Nucleus accumbens (tissue), 56 donors: ENCODE measurements at places on chromosomes 3 and 15.
A peak's percentile ranks its signal among the peaks of the same experiment; 100 is the strongest.

GRCh38 chr3:8853081-8853480 lies 83.7 kb upstream of the OXTR start:
- no peak for DNase-seq

- DNase-seq, result no peak
These were observed 171.6 kb upstream of the BHLHE40 start for GRCh38 chr3:4807381-4808280.

DNA sequence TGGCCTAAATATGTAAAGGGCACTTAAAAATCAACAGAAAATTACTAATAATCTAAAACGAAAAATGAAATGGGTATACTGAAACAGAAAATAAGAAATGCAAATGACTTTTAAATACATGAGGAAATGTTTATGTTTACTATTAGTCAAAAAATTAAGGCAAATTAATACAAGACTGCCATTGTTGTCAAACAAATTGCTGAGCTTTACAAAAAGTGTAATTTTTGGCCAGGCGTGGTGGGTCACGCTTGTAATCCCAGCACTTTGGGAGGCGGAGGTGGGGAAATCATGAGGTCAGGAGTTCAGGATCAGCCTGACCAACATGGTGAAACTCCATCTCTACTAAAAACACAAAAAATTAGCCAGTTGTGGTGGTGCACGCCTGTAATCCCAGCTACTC lies 343.9 kb upstream of the SGO1 start:
- no peak for DNase-seq

GRCh38 chr3:85605066-85605465 lies 646.3 kb downstream of the CADM2 start:
- no peak for DNase-seq

DNA sequence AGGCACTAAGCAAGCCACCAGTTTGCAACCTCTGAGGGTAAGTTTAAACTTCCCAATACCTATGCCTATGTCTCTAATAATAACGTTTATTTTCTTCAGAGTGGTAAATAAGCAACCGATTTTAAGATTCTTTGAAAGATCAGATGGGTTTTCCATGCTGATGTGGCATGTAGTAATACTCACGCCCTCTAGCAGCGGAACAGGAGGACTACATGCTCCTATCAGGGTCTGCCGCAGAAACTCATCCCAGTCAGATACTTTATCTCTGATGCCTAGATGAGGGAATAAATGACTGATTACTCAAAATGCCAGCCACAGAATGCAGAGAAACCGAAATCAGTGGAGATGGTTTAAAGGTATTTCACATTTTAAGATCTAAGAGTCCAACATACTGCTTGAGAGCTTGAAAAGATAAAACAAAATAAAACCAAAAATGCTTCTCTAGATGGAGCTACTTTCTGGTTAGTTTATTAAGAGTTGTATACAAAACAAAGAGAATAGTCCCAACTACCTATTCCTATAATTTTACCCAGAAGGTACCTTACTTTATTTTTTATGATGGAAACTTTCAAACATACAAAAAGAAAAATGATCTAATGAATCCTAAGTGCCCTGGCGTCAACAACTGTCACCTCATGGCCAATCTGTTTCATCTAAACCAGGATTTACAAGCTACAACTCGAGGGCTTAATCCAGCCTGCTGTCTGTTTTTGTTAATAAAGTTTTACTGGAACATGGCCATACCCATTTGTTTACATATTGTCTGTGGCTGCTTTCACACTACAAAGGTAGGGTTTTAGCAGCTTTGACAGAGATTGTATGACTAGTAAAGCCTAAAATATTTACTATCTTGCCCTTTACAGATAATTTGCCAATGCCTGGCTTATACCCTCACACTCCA lies 37.5 kb upstream of the STIMATE start:
- DNase-seq, result peak; percentile 10
